Epithelial cell of proximal tubule (primary cell): ENCODE measurements at places on chromosomes 16 and 17.

DNA sequence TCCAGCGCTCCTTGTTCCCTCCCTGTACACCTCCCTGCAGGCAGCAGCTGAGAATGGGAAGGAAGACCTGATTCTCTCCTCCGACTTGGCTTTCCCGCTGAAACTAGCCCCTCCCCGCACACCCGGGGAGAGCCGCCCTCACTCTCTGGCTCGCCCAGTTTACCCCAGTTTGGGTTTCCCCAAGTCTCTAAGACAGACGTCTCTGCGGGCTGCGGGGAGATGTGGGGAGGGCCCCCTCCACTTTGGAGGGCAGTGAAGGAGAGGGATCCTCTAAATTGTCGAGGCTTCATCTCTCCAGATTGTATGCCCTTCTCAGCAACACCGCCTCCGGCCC is 797 bp downstream of the GRB7 start:
- DNase-seq: no peak

GRCh38 chr16:84423416-84423837 is 55.1 kb downstream of the ATP2C2 start:
- peak; percentile 4 for DNase-seq

DNA sequence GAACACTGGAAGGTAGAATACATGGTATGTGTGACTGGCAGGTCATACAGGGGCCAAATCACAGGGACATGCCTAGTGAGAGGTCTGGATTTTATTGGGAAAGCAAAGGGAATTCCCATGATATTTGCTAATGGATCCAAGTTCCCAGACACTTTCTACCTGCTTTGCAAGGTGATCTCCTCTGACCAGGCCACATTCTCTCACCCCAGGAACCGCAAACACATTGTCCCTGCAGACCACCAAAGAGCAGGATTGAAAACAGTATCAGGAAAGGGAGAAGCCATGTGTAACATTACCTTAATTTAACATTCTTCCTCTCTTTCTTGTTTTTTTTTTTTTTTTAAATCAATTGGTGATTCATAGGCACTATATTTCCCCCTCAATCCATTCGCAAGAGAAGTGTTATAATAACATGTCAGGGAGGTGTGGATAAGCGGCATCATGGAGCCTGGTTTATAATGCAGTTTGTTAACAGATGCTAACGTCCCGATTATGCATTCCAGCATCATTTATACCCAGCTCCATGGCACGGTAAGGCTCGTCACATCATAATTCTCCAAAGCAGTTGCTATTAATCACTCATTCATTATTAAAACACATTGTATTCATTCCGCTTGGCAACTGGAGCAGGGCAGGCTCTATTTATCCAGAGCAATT is 155.1 kb upstream of the CCL2 start:
- DNase-seq: no peak

- DNase-seq: no peak
These were observed 45.7 kb upstream of the MRPS23 start for GRCh38 chr17:57895382-57896060.

DNA sequence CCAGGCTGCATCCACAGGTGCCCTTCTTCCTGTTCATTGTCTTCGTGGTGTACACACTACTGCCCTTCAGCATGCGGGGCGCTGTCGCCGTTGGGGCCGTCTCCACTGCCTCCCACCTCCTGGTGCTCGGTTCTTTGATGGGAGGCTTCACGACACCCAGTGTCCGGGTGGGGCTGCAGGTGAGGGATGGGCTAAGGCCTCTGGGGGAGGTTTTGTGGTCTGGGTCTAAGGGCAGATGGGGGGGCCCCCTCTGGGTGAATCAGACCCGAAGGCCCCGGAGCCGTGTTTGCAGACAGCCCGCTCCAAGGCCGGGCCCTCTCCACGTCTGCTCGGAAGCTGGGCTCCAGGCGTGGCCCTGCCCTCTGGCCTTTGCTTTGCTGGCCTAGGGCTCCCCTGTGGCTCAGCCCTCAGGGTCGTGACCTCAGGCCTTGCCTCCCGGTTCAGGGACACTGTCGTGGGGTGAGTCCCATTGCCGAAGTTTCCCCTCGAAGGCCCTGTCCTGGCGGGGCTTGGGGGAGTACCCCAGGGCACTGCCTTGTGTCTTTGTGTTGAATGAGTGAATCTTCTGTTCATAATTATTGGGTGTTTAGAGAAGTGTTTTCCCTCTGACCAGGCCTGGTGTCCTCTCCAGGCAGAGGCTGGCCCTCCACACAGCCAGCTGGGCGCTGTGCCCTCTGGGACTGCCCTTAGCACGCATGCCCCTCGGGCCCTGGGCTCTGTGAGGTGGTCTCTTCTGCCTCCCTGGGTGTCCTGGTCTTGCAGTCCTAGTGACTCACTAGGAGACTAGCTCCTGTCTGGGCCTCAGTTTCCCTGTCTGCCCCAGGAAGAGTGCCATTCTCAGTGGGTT is 25.6 kb downstream of the ADCY7 start:
- DNase-seq: no peak
